Stimulated activated CD4-positive, alpha-beta T cell treated with anti-CD3 and anti-CD28 coated beads, Interleukin-1b, Interleukin-23, amount 100 ng/mL, for 1 hour (primary cell): ENCODE measurements at places on chromosomes 5 and 9.

- no peak for DNase-seq
Measured at GRCh38 chr5:119366540-119366881, 10.7 kb downstream of the TNFAIP8 start.

- no peak for DNase-seq
Measured at GRCh38 chr9:96621618-96622017, 2.0 kb upstream of the CDC14B start.

GRCh38 chr5:125657936-125658335 is 765.3 kb upstream of the GRAMD2B start:
- DNase-seq, result no peak

GRCh38 chr5:34685485-34686165 is 29.5 kb downstream of the RAI14 start:
- no peak for DNase-seq

GRCh38 chr5:5483880-5484598 is 61.6 kb downstream of the ICE1 start:
- no peak for DNase-seq

GRCh38 chr9:136379891-136380290 is 6.4 kb upstream of the CARD9 start:
- DNase-seq, result no peak

- no peak for DNase-seq
Measured at GRCh38 chr5:171474230-171474813, 54.9 kb downstream of the FGF18 start.

DNA sequence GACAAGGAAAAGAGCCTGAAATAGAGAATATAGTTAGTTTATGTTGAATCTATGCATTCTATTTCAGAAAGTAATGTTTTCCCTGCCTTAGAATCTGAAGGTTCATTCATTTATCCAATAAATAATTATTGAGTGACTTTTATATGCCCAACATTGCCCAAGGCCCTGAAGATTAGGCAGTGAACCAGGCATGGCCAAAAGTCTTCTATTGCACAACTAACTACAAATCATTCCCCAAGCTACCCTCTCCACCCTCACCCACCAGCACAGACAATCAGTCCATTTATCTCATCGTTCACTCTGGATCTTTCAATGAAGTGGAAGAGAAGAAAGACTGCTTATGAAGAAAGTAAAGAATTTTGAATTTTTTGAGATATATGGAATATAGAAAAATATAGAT is 268.4 kb downstream of the PLK2 start:
- DNase-seq, result no peak

DNA sequence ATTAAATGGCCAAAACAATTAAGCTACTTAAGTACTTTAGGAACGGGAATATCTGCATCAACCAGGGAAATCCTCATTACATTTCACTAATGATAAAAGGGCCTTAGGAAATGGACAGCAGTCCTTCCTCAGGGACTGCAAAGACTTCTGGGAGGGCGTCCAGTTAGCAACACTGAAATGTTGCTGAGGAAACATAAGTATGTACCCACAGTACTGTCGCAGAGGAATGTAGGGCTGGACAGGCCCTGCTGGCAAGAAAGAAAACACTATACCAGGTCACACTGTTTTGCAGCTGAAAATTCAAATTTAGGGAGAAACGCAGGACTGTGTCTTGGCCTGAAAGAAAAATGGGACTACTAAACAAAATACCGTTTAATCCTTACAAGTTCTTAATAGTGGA is 1.3 kb downstream of the C5orf15 start:
- DNase-seq, result no peak

GRCh38 chr9:32735476-32735875 is 47.9 kb upstream of the TMEM215 start:
- DNase-seq, result no peak

- DNase-seq, result no peak
Measured at GRCh38 chr5:22722491-22722890, 130.7 kb downstream of the CDH12 start.

GRCh38 chr5:3394891-3395599 is 200.6 kb upstream of the IRX1 start:
- DNase-seq, result no peak

- no peak for DNase-seq
Measured at GRCh38 chr9:14316602-14317300, 2.8 kb upstream of the NFIB start.

DNA sequence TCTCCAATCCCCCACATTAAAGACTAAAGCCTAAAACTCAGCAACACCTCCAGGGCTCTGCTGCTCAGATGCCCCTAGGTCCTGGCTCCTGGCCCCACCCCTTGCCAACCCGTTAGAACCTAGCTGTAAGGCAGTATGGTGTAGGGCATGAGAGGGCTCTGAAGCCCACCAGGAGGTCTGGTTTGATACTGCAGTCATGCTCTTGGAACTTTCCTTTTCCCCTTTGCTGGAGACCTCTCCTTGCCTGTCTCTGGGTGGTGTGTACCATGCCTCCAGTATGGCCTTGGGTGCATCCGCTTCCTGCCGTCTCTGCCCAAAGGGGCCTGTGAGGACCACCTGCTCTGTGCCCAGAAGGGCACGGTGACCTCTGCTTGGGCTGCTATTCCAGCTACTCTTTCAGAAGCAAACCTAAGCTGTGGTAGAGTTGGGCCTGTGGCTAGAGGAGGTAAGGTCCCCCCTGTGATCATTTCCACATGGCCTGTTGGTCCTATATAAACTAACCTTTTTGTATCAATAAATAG is 3.5 kb downstream of the TENT4A start:
- DNase-seq, result no peak

DNA sequence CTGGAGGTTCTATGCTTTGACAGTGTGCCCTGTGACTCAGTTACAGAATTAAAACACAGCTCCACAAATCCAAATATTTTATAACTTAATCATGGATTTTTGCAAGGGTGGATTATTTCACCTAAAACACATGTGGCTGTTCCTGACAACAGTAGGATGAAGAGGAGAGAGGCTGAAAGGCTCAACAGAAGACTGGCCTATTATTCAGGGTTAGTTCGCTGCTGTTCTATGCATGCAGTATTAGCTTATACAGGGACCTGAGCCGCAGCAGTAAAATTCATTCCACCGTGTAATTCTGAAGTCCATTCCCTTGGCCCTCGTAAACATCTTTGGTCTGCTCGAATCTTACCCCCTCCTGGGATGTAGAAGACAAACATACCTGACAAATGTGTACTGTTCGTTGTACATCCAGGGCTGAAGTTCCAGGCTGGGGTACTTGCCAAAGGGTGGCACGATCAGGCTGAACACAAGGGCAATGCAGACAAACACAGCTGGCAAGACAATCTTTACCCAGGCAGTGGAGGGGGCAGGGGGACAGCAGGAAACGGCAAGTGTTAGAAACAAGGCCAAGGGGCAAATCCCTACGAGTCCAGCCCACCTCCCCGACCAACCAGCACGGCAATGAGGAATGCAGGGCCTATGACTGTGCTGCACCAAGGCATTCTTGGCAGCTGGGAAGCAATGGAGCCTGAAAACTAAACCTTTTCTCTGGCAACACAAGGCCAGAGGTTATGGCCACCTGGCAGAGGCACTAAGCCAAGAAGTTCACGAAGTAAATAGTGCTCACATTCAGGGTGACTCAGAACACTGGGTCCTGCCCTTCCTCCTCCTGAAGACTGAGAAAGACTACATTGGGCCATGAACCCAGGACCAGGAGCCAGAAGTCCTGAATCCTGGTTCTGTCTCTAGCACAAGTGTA is 46.8 kb downstream of the NIPSNAP3B start:
- DNase-seq, result no peak

- DNase-seq, result no peak
Measured at GRCh38 chr5:73797132-73797510, 171.1 kb downstream of the ARHGEF28 start.

- DNase-seq, result no peak
Measured at GRCh38 chr5:168327994-168328393, 36.5 kb downstream of the WWC1 start.

DNA sequence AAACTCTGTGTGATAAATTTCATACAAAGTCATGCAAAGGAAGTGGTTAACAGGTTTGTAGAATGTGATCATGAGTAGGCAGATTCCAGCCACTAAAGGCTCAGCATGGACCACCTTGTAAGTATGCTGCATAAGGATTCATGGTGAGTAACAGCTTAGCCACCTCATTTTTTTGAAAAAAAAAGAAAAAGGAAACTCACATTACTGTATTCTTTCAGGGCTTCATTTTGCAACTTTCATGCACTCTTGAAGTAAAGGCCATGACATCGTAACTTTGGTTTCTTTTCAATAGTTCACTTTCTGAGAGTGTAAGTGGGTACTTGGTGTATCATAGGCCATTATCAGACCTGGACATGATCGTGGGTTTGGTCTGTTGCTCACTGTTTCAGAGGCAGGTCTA is 175.1 kb downstream of the PCSK1 start:
- DNase-seq, result no peak

DNA sequence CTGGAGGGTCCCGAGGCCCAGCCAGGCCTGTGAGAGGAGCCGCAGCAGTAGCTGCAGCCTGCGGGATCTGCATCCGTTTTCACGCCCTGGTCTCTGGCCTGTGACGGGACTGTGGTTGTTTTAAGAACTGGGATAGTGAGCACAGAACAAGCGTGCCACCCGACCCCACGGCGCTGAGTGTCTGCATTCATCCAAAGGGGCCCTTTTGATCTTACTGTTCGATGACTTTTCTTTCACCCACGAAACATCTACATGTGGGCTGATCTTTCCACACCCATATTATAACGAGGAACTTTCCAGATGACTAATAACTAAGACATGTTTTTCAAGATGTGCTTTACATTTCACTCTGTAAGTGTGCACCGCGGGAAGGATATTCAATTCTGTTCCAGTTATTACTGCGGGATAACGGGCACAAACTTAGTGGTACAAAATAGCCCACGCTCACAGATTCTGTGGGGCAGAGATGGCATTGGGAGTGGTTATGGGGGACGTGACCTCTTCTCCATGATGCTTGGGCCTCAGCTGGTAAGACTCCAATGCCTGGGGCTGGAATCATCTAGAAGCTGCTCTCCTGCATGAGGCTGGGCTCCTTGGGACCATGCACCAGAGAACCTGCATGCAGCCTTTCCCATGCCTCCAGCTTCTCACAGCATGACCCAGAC is 165.0 kb downstream of the SYK start:
- DNase-seq, result no peak

- no peak for DNase-seq
Measured at GRCh38 chr9:88593537-88594185, 58.7 kb downstream of the NXNL2 start.

GRCh38 chr9:33752130-33752637 is 43.2 kb upstream of the PRSS3 start:
- DNase-seq, result no peak

DNA sequence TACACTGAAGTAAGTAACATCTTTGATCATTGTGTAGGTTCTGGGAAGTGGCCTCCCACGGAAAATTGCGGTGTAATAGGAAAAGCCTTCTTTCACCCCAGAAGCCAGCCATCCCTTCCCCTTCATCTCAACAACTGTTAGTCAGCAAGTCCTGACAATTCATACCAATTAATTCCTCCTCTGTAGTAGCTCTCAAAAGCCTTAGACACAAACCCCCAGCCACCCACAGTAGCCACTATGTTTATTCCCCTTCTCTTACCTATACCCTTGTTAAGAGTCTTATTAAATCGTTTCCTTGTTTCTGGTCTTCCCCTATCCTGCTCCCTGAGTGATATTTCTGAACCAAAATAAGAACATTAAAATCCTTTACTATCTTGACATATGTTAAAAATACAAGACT is 143.6 kb downstream of the PCSK5 start:
- no peak for DNase-seq

DNA sequence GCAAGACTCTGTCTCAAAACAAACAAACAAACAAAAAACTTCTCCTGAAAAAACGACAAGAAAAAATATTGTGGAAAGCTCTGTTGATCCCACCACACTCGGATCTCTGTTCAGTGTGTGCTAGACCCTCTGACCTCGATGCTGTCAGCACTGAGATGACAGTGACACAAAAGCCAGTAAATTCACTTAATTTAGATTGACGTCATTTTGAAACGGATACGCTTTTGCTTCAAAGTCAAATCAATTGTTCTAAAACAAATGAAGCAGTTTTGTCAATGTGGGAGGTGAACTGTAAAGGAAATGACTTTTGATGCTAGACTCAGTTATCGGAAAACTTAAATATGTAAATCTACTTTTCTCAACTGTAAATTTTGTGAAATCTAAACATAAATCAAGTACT is 26.6 kb downstream of the CCT5 start:
- DNase-seq, result no peak

DNA sequence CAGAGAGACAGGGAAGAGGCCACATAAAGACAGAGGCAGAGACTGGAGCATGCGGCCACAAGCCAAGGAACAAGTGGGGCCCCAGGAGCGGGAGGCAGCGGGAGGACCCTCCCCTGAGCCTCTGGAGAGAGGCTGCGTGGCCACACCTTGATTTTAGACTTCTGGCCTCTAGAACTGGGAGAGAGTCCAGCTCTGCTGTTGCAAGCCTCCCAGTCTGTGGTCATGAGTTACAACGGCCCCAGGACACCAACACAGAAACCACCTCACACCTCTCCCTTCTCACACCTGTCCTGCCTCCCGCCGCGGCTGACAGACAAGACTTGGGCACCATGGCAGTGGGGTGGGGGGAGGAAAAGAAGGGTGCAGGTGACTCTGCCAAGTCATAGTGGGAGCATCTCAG is 2.2 kb downstream of the INPP5E start:
- no peak for DNase-seq

GRCh38 chr5:110239786-110240185 is 486.7 kb downstream of the TMEM232 start:
- no peak for DNase-seq

GRCh38 chr9:126756876-126757415 is 47.9 kb upstream of the ZBTB43 start:
- no peak for DNase-seq

DNA sequence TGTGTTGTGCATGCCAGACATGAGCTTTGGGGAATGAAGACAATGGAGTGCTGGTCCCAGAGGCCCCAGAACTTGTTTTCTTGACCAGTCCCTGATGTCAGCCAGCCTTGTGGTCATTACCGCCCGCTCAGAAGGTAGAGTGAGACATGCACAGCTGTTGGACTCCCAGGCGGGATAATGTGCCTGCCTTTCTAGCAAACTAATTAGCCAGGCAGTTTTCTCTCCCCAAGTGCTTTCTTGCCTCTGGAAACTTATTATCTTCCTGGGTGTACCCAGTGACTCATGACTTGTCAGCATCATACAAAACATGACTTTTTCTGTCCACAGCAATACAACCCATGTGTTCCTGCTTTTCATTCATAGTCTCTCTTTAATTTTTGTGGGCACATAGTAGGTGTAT is 131.1 kb downstream of the RMI1 start:
- DNase-seq, result no peak

DNA sequence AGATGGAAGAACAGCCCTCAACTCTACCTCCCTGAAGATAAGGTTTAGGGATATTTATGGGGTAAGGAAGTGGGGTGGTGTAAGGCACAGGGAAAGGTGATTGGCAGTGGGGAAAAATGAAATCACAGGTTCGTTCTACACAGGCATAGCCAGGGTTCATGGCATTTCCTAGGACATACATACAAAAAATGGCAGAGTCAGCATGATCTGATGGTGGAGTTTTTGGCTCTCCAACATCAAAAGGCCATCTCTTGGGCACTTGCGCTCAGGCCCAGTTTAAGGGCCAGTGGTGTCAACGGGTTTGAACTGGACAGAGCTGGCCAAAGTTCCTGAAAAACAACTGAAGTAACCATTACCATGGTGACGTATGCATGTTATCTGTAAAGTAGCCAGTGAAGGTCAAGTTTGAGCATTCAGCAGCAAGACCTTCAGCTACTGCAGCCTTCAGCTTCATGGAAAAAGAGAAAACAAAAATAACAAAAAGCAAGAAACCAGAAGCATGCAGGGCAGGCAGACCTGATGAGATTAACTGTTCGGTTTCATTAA is 92.8 kb downstream of the SMARCA2 start:
- DNase-seq, result no peak

- DNase-seq, result no peak
Measured at GRCh38 chr9:4065054-4065453, 234.8 kb downstream of the GLIS3 start.
